Hippocampal formation (tissue), 2 donors: ENCODE measurements at places on chromosomes 5 and 9.
A peak's percentile ranks its signal among the peaks of the same experiment; 100 is the strongest.

- no peak for DNase-seq
Observed at GRCh38 chr5:67156976-67157583, 39.5 kb downstream of the CD180 start.

DNA sequence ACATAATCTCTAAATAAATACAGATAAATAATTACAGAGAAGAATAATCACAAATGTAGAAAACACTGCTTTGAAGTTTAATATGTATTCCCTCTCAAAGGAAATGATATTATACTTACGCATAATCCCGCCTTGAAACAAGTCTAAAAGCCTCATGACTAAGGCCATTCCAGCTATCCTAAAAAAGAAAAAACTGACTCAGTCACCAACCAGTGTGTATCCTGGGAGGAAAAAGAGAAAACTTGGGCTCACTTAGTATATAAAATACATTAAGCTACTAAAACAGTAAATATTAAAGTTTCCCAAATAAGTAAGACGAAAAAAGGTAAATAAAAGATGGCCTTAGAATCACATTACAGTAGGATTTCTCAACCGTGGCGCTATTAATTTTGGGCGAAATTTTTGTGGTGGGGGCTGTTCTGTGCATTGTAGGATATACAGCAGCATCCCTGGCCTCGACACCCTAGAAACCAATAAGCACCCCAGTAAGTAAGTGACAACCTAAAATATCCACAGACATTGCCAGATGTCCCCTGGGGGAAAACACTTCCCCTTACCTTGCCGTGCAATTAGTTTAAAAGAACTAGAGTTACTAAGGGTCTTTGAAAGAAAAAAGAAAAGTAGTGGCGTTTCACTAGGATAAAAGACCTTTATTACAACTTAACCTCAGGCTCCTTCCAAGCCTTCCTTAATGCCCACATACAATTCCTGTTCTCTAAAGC, 1.1 kb downstream of the HSPA9 start:
- no peak for DNase-seq

GRCh38 chr9:105188746-105189145, 55.7 kb upstream of the SLC44A1 start:
- no peak for DNase-seq

GRCh38 chr5:88787856-88788255, 95.1 kb downstream of the MEF2C start:
- DNase-seq = no peak

DNA sequence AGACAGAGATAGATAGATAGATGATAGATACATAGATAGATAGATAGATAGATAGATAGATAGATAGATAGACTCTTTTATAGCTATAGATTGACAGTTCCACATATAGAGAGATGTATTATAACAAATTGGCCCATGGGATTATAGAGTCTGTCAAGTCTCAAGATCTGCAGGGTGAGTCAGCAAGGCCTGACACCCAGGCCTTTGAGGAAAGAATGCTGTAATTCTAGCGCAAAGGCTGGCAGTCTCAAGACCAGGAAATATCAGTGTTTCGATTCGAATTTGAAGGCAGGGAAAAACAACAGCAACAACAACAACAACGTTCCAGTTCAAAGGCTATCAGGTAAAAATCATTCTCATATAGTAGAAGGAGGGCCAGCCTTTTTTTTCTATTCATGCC, 339.2 kb upstream of the CDH9 start:
- no peak for DNase-seq

DNA sequence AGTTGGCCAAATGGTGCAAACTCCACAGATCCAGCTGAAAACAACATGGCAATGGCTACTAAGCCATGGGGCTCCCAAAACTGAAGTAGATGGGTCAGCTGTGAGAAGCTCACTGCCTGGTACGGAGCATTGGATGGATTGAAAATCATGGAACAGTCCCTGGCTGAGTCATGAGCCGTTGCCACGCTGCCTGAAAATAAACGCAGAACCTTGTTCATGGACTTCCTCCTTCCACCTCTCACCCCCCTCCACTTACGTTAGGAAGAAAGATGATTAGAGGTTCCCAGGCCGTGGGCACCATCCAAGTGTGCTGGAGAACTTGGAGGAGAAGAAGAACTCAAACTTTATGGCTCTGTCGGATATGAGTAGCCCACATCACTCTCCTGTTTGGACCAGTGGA, 6.8 kb upstream of the DIPK1B start:
- DNase-seq = no peak

DNA sequence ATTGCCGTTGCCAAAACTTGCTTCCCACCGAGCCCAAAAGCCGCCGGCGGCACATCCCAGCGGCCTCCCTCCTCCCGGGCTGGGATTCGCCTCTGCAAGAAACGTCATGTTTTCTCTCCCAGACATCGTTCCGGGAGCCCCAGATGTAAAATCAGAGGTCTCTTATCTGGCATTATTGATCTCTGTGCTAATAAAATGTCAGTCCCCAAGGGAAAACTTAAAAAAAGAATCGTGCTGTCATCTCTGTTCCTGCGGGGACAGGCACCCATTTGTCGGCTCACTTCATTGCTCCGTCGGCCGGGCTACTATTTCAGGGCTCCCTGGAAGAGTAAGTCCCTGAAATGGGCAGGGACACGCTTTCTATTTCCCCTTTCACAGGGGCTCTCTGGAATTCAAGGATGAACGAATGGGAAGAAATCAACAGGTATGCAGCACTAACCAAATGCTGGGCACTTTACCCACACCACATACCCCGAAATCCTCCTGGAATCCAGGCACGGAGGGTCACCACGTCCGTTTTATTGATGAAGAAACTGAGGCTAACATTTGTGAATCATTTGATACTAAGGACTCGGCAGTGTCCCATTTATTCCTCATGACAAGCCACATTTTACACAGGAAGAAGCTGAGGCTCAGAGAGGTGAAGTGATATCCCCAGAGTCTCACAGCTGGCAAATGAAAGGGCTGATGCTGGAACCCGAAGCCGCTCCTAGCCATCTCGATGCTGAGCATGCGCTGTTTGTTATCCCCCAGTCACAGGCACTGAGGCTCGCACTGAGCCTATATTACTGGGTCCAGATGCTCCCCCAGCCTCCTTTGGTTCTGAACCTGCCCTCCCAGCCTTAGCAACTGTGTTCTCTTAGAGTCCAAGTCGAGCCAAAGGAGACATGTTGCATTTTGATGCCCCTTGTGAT, 35.7 kb upstream of the MSX2 start:
- DNase-seq = no peak

DNA sequence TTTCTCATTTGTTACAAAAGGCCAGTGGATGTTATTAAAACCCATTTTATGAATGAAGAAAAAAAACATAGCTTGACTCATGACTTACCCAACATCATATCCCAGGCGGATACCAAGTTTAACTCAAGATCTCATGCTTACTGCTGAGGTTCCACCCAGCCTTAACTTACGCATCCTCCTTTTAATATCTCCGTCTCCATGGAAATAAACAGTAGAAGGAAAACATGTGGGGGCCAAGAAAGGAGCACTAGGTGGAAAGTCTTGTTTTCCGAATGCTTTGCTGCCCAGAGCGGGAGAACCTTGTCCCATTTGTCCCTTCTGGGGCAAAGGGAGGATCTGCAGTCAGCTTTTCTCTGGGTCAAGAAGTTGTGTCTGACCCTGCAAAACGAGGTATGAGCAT, 44.1 kb downstream of the ANGPTL2 start:
- no peak for DNase-seq

GRCh38 chr9:129664746-129665388, 580 bp upstream of the PRRX2 start:
- no peak for DNase-seq

GRCh38 chr5:154081246-154081645, 42.5 kb downstream of the MFAP3 start:
- no peak for DNase-seq

DNA sequence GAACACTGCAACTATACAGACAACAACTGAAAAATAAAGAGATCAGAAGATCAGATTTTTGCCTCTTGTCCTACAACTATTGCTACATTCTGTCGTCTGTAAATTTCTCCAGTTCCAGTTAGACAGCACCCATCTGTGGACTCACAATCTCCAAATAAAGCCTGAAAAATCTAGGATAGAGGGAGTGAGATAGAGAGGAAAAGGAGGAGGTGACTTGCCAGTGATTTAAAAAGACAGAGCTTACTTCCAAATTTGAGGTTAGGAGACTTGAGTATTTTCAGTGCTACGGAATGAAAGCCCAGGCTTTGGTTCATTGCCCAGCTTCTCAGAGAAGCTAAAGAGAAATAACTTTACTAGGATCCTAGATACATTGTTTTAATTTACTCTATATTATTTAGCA, 63.6 kb downstream of the PTCD2 start:
- DNase-seq = no peak

DNA sequence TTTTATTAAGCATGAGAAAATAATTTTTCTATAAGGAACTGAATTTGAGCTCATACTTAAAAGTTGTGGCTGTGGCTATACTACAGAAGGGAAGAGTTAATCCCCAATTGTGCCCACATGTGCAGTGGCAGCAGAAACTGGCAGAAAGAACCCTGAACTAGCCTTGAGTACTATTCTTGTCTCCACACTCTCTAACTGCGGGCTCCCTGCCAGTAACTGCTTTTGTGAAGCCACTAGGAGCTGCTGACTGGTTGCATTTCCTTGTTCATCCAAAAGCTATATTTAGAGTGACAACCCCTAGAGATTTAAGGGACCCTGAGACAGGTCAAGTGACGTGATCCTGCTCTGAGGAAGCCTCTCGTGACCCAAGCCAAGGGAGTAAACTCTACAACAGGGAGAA, 238.6 kb downstream of the ELAVL2 start:
- peak; percentile 25 for DNase-seq

- DNase-seq = no peak
Observed at GRCh38 chr5:139038613-139039305, 159.4 kb downstream of the SIL1 start.

DNA sequence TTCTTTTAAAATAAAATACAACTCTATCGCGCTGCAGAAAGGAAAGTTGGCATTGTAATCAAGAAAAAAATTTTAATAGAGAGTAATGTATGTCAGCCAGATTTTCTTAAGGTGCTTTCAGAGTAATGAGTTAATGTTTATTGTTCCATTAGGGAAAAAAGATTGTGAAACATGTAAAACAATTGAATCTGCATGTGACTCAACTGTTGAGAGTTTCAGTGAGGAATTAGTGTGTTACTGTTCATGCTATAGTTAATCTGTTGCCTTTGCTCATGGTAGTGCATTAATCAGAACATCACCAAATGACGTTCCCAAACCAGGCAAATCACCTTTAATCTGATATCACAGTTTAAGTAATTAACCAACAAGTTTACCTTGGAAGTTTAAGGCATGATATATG, 600.5 kb downstream of the NR2F1-AS1 start:
- DNase-seq = no peak

DNA sequence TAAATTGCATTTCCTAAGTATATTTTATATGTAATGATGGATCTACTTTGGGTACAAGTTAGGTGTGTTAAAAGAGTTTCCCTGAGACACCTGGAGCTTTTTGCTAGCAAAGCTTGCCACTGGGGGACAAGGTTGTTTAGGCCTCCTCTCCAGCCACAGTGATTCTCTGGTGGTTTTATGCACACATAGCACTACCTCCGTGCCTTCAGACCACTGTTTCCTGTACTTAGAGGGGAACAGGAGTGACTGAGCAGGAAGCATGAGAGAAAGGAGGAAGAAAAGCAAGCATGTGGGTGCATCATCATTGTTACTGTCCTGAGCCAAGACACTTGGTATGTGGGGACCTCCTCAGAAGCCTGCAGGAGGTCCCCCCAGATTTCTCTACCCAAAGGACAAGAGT, 272.1 kb downstream of the RASEF start:
- no peak for DNase-seq

DNA sequence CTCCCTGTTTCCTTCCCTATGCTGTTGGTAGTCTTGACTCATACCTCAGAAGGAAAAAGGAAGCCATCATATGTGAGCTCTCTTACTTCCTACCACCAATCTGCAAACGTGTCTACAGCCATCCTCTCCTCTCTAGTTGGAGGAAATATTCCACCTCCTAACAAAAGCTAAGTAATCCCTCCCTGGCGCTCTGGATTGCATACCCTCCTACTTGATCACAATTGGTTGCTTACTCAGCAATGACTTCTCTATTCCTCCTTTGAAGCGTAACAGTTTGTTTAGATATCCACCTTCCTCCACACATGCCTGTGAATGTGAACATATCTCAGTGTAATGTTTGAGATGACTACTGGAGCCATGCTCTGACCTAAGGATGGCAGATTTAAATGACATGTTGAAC, 18.2 kb downstream of the RUSC2 start:
- DNase-seq = no peak

DNA sequence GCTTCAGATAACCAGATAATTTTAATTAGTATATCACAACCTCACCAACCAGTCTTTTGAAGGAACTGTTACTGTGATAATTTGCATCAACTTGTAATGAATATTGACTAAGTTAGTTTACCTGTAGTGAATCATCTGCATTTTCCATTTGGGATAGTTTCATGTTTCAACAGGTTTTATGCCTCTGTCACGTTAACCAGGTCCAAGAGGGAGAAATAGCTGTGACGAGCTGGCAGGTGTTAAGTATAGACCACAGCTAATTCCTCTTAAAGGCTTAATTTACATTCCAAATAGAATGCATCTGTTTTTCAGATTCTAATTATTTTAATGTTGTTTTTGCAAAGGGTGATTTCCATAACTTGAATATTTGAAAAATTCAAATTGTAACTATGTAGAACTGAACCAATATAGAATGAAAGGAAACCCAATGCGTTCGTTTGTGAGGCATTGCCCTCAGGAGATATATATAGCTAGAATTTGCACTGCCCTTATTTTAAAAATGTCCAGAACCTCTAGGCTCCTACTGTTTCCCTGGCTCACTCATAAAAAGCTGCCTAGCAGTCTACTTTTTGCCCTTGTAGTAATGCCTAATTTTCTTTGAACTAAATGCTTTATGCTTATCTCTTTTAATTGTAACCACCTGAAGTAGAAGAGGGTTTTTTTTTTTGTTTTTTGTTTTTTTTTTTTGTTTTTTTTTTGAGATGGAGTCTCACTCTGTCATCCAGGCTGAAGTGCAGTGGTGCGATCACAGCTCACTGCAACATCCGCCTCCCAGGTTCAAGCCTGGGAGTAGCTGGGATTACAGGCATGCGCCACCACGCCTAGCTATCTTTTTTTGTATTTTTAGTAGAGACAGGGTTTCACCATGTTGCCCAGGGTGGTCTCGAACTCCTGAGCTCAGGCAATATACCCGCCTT, 270.5 kb downstream of the SMARCA2 start:
- DNase-seq = no peak

GRCh38 chr5:15748266-15748665, 248.3 kb downstream of the FBXL7 start:
- DNase-seq = no peak

- no peak for DNase-seq
Observed at GRCh38 chr5:148418511-148418910, 34.8 kb downstream of the FBXO38 start.

- DNase-seq = no peak
Observed at GRCh38 chr5:21680641-21681040, 1172.5 kb downstream of the CDH12 start.

- DNase-seq = no peak
Observed at GRCh38 chr5:1639757-1640156, 116.0 kb upstream of the LPCAT1 start.

- DNase-seq = no peak
Observed at GRCh38 chr5:13976867-13977830, 32.7 kb upstream of the DNAH5 start.
